ENCODE measurements at places on chromosomes 5 and 9.
A peak's percentile ranks its signal among the peaks of the same experiment; 100 is the strongest.

- no peak for DNase-seq
These were observed 238.6 kb downstream of the ENC1 start for GRCh38 chr5:74401946-74402320.

DNA sequence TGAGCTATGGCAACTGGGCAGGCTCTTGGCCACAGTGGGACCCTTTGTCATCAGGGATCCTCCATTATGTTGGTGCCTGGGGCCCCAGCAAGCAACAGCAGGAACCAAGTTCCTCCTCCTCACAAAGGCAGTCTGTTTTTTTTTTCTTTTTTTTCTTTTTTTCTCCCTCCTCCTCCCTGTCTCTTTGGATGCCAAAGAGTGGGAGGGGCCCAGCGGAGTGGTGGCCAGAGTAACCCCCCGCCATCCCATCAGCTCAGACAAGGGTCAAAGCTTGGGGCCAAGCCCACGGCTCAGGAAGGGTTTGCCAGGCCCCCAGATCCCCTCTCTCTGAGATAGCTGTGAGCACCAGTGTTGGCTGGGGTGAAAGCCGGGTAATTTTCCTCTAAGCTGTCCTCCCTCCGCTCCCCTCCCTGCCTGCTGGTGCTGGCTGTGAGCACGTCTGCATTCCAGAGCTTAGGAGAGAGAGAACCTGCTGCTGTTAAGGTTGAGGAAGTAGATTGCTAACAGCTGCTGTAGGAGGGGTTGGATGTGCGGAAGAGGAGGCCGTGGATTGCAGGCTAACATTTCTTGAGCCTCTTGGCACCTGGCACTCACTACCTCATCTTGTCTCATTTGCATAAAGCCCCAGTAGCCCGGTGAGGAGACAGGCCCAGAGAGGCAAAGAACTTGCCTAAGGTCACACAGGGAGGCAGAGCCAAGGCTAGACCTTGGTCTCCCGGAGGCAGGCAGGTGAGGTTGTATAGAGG is 21.2 kb downstream of the GSN start:
- no peak for DNase-seq

- DNase-seq: no peak
These were observed 9.4 kb upstream of the RAD23B start for GRCh38 chr9:107273634-107274033.

DNA sequence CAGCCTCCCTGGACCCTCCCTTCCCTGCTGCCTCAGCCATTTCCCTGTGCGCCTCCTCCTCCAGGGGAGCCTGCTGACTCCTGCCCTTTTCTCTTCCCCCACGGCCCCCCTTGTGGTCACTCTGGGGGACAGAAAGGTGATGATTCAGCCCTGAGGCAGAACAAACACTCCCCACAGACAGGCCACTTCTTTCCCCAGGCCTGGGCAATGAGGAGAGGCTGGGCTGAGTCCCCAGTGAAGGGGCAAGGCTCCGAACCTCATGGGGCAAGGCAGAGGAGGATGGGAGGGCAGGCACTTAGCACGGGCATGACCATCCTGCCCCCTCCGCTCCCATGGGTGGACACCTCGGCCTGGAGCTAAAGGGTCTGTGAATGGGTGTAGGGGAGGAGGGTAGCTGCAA is 21.0 kb downstream of the CSF1R start:
- no peak for DNase-seq

GRCh38 chr9:124471761-124472160 is 21.5 kb downstream of the ADGRD2 start:
- DNase-seq: no peak

- DNase-seq: no peak
These were observed 9.1 kb downstream of the SMIM3 start for GRCh38 chr5:150787656-150788055.

DNA sequence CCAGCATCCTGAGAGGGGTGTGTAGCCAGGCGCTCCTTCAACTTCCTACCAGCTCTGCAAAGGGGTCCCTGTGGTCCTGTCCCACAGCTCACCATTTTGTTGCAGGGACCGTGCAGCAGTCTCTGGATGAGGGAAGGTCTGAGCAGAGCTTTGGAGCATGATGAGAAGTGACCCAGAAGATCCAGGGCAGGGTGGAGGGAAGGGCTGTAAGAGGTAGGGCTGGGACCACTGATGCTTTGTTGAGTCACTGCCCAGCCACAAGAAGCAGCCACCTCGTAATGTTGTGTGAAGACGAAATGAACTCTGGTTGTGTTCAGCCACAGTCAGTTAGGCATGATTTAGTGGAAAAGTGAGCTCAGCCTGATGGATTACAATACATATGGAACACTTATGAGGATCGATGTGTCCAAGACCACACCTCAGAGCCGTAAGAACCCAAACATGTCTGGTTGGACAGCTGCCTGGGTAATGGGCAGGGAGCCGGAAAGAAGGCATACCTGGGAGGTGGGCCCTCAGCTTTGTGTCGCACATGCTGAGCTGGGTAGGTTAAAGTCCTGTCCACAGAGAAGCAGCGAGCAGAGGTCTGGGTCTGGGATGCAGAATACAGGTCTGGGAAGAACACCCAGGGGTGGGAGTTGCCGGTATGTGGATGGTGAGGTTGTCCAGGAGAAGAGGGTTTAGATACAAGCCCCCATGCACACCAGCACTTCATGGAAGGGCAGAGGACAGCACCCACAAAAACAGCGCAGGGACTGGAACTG is 250.1 kb downstream of the GADD45G start:
- DNase-seq: no peak

DNA sequence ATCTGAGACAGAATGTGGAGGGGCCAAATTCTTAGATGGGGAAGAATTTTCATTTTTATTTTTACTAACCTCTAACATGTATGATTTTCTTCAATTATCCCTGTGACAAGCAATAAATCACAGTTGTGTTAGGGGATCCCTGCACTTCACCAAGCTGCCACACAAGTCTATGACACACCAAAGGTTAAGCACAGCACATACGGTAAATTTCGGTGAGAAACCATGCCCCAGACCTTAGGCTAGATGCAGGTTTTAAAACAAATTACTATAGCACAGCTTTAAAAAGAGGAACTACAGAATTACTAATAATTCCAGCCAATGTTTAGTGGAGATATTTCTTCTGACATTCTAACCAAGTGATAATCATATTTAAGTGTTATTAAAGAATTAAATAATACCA is 175.7 kb upstream of the RORB start:
- DNase-seq: no peak

- DNase-seq: no peak
These were observed 2.5 kb downstream of the MYMK start for GRCh38 chr9:133522073-133522910.

- DNase-seq: no peak
These were observed 56.3 kb downstream of the STX17 start for GRCh38 chr9:99962680-99963261.

- no peak for DNase-seq
These were observed 3.1 kb downstream of the CETN3 start for GRCh38 chr5:90406466-90406865.

- peak; percentile 45 for DNase-seq
These were observed 129.8 kb downstream of the SLC12A2 start for GRCh38 chr5:128213340-128213739.

- DNase-seq: no peak
These were observed 265.0 kb upstream of the FAM174A start for GRCh38 chr5:100270023-100270771.

DNA sequence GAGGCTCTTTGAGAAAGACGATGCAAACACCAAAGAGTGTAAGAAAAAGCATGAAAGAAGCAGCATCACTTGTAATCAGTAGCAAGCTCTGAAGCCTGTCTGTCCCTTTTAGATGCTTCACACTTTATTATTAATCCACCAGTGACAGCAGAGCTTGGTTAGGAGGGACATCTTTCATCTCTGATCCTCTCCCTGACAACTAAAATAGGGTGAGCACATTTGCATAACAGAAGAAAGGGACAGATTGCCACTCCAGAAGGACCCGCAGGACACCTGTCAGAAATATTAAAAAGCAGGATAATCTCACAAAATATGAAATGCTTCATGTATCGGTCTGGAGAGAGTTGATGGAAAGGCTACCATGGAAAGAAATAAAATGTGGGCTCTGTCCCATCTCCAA is 71.4 kb upstream of the MAP1B start:
- no peak for DNase-seq

DNA sequence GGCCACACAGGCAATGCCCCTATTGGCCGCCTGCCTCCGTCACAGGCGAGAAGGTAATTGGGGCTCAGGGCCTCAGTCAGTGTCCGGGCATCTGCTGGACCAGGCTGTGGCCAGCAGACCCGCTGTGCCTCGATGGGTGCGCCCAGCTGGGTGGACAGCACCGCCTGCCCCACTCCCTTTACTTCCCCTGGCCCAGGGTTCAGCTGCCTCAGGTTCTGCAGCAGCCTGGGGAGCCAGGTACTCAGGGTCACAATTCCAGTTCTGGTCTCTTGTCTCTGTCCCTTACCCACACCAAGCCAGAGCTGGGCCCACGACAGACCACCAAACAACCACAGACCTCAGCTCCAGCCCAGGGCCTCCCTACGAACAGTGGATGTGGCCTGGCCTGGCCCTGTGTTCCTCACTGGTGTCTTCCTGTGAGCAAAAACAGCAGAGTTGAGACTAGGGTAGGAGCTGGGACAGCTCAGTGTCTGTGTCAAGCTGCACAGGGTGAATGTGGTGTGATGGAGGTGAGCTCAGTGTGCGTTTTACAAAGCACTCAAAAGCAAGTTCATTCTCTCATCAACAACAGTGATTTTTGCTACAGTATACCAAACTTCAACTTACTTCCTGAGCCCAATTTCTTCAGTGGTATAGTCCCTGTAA is 33.4 kb upstream of the SUSD3 start:
- DNase-seq: no peak

DNA sequence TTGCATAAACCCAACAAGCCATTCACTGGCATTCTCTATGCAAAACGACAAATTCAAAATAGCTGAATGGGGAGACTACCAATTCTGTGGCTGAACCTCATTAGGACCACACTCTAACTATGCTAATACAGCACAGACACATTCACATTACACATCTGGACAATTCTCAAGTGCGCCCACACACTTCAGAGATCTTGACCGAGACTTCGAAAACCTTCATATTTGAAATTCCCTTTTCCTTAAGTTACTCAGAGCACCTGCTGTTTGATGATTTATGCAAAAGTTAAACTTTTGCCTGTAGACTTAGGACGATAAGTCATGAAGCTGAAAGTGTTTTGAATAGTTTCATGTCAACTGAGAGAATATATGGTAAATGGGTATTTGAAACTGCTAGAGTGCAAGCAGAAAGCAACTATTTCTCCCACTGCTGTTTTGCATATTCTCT is 111.9 kb downstream of the FBN2 start:
- no peak for DNase-seq

DNA sequence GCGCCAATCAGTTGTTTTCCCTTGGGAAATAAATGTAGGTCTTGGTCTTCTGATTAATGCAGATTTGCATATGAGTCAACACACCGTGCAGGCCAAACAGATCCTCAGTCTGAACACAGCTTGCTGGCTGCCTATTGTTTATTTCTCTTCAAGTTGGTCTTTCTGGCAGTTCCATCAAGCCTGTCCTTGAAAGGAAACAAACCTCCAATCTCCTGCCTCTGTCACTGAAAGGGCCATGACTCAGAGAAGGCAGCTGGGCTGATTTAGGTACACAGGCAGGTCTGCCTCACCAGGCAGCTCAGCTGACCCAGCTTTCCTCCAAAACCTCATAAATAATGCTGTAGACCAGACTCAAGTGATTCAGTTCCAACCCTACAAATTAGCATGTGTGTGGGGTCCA is 175.9 kb downstream of the MAN2A1 start:
- no peak for DNase-seq

DNA sequence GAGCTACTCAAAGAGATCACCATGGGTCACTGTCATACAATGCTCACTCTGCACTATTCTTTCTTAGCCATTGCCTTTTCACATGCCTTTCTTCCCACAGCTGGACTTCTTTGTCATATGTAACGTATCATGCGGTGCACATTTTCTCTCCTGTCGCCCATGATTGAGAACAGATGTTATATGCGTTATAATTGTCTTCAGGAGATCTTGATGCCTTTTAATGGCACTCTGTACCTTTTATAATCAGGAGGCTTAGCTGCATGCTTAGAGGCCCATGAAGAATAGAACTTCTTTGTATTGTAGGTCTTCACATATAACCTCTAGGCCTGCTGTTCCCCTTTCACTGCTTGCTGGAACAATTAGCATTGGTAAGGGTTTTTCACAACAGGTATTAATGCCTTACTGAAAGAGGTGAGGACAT is 436.1 kb downstream of the CDH10 start:
- DNase-seq: no peak

DNA sequence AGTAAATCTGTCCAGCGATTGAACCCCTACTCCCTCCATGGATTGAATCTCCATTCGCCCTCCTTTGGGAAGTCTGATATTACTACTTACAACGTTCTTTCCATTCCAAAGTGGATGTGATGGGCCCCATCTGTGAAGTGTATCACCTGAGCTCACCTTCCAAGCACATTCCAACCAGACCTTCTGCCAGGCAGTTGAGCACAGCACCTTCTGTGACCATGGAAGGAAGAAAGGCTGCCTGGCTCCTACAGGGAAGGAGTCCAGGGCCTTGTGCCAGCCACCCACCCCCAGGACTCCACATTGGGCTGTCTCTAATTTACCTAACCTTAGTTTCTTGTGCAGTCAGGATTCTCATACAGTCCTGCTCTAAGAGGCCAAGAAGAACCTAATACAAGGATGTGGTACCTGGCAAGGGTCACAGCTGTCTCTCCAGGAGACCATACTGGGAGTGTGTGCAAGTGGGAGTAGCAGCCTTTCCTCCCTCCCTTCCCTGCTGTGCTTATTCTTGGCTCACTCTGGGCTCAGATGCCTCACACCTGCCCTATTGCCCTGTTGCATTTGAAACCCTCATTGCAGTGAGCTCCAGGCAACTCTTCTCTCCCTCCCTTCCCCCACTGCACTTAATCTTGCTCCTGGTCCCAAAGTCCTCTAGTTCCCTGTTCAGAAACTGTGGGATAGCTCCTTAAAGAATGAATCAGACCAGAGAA is 116.1 kb downstream of the NRG2 start:
- no peak for DNase-seq

DNA sequence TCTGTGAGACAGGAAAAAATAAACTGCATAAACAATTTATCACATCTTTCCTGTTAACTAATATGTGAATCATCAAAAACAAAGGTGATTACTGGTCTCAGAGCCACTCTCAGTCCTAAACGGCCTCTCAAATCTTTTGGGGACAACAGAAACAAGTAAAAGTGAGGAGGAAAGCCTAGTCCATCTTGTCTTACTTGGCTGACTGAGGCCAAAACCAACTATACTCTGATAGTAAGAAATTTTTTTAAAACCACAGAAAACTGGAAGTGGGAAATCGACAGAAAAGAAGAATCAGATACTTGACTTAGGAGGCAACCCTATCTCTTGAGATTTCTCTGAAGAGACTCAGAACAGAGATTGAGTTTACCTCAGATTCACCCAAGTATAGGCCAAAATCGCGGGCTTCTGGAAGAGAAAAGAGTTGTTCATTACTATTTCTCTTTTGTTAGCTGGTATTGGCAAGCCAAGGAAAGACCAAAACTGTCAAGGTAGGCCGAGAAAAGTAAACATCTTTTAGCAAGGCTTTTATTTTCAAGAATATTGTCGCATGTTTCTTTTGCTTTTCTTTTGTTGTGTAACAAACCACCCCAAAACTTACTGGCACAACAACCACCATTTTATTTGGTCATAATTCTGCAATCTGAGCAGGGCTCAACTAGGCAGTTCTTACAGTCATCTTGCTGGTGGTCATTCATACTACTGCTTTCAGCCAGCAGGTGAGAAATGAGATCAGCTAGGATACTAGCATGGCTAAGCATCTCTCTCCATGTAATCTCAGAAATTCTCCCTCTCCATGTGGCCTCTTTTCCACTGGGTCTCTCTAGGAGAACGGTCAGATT is 46.1 kb downstream of the RFX3 start:
- no peak for DNase-seq

GRCh38 chr5:160185626-160186360 is 43.5 kb upstream of the FABP6 start:
- no peak for DNase-seq

- DNase-seq: no peak
These were observed 13.2 kb upstream of the ZBTB43 start for GRCh38 chr9:126791406-126792230.

Measured in stimulated activated CD4-positive, alpha-beta T cell treated with anti-CD3 and anti-CD28 coated beads, TNF-alpha, amount 100 ng/mL, for 48 hours (primary cell).